NCI-H2029 treated with DMSO at 0.1 percent for 48 hours (cell line): ENCODE measurements at places on chromosomes 5 and 9.

- no peak for DNase-seq
Measured at GRCh38 chr5:2505217-2505616, 246.3 kb downstream of the IRX2 start.

DNA sequence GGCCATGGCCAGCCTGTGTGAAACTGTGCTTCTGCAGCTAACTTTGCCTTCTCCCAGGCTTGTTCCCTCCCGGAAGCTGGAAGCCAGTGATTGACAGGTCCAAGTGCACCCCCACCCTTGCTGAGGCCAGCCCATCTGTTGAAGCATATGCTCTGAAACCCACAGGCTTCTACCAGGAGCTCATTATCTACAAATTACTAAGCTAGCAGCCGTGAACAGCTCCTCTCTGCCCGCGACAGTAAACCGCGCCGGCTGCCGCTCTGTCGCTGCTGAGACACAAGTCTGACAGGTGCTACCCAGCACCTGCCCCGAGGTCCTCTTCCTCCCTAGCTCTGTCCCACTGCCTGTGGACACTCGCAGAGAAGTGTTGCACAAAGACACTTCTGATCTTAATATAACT, 490.9 kb downstream of the GADD45G start:
- peak; percentile 95 for DNase-seq

DNA sequence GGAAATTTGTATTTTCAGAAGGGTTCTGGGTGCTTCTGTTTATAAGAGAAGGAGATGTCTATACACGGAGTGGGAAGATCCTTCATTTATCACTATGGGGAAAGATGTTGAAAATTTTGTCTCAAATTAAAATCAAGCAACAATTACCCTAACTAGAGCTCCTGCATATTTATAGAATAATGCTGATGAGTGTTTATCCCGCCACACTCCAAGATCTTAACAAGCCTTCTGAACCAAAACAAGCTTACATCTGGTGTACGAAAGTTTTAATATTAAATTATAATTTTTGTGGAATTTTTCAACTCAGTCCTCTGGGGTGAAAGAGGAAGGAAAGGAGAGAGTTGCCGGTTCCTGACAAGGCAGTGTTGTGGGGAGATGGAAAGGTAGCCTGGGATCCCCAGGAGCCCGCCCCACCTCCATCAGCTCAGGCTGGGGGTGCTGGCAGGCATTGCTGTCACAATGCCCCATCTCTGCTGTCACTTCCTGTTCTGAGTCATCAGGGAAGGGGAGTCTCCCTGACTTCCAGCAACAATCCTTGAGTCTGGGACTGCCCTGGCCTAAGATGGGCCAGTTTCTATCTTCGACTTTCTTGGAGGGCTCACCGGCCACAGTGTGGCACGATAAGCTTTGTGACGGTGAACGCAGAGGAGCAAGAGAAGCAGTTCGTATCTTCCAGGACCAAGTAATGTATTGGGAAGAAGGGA, 64.5 kb downstream of the ERAP1 start:
- DNase-seq = no peak

- DNase-seq = peak; percentile 47
Measured at GRCh38 chr5:59660737-59661136, 232.8 kb downstream of the PDE4D start.

DNA sequence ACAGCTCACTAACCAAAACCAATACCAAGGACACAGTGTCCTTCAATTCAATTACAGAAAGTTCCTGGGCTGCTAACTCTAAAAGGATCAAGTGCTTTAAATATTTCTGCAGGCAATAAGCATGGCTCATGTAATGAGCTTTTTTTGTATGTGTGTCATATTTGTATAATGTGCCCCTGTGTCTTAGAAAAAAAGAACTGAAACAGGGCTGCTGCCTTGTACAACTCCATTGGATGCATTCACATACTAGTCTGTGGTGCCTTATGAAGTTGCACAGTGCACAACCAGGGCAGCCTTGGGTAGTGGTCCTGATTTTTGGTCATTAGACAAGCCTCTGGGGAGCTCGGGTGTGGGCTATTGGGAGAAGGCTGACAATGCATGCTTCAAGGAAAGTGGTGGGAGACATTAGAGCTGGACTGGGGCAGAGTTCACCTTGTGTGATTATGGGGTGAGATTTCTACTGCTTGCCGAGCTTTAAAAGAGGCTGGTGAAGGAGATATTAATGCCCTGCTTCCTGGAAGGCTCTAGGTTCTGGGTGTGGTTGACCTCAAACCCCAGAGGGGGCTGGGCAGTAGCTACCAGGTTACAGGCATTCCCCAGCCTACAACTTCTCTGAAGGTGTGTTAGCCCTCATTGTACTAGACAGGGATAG, 3.6 kb upstream of the CPEB4 start:
- no peak for DNase-seq

GRCh38 chr5:155027993-155028629, 14.6 kb downstream of the KIF4B start:
- DNase-seq = no peak

- no peak for DNase-seq
Measured at GRCh38 chr5:64108674-64109073, 57.0 kb upstream of the RNF180 start.

DNA sequence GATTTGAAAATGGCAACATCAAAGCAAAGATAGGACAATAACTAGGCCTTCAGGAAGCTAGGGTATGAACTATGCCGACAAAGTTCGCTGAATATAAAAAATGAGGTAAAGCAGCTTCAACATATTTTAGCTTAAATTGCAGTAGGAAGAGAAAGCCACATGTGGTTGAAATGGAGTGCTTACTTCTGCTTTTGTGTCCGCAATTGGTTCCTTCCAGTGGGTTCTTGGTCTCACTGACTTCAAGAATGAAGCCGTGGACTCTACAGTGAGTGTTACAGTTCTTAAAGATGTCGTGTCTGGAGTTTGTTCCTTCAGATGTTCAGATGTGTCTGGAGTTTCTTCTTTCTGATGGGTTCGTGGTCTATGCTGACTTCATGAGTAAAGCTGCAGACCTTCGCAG, 95.2 kb downstream of the APTX start:
- no peak for DNase-seq

GRCh38 chr5:97094579-97095317, 47.7 kb downstream of the LIX1 start:
- no peak for DNase-seq

- DNase-seq = no peak
Measured at GRCh38 chr5:54638106-54638505, 120.5 kb downstream of the SNX18 start.

- DNase-seq = no peak
Measured at GRCh38 chr5:80150731-80151130, 105.1 kb downstream of the SERINC5 start.

- no peak for DNase-seq
Measured at GRCh38 chr5:103780794-103781193, 218.2 kb upstream of the NUDT12 start.

- DNase-seq = no peak
Measured at GRCh38 chr9:116935149-116935897, 248.2 kb downstream of the TRIM32 start.
